K562 (cell line): ENCODE measurements at places on chromosomes 6 and 20. TPM values are rescaled to one million over a fixed set of nuclear protein-coding genes. Genes with fewer than 3 reads are reported as not detected.

HCK gene
- not detected in 2 replicates for total RNA-seq

GSTA2 gene
- not detected in 2 replicates for total RNA-seq

GRCh38 chr6:147949981-147950622 lies 392.5 kb upstream of the SASH1 start:
- H3K4me1 ChIP-seq: no peaks in the 10 kb centered on the region
- H3K4me3 ChIP-seq: no peak overlapping the region
- no peaks in the 10 kb centered on the region for H3K36me3 ChIP-seq
- H3K27ac ChIP-seq: no peak overlapping the region
- no peak for DNase-seq

DNA sequence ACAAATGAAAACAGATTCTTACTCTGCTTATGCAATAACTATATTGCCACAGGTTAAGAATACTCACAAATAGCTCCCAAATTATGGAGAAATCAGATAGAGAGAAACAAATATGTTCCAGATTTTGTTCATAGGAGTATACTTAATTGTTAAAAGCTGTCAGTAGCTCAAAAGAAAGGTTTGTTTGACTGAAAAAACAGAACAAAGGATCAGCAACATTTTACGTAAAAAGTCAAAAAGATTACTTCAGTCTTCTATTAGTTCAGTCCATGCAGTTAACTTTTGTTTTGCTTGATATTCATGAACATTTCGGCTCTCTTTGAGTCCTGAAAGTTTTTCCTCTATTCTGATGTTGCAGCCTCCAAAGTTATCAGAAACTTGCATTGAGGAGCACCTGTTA lies 13.4 kb upstream of the NANP start:
- no peaks in the 10 kb centered on the region for H3K27me3 ChIP-seq
- H3K4me1 ChIP-seq: no peaks in the 10 kb centered on the region; the same call in 2 of the 3 replicates
- H3K4me3 ChIP-seq: no peak overlapping the region
- DNase-seq: no peak
- peaks cover 3% of the 10 kb centered on the region; the same call in 1 of the 3 replicates for H3K36me3 ChIP-seq
- no peak overlapping the region for H3K27ac ChIP-seq

DNA sequence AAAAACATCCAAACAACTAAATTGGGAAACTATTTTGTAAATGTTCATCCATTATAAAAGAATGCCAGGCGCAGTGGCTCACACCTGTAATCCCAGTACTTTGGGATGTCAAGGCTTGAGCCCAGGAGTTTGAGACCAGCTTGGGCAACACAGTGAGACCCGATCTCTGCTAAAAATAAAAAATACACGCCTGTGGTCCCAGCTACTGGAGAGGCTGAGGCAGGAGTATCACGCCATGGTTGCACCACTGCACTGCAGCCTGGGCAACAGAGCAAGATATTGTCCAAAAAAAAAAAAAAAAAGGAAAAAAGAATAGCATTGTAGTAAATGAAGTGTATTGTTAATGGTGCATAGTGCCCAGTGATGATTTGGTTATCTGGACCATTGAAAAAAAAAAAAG lies 38.7 kb downstream of the FKBP5 start:
- no peak overlapping the region for H3K4me3 ChIP-seq
- no peak for DNase-seq
- no peaks in the 10 kb centered on the region; the same call in 1 of the 2 replicates for H3K4me1 ChIP-seq
